Pancreas (tissue), 10 donors: ENCODE measurements at places on chromosomes 3 and 15. TPM values are rescaled to one million over a fixed set of nuclear protein-coding genes. Genes with fewer than 3 reads are reported as not detected.

The GHSR gene
- total RNA-seq = not detected

The TJP1 gene
- total RNA-seq = 38.1 TPM

The PLOD2 gene
- total RNA-seq = 22.7 TPM

The SEMA6D gene
- total RNA-seq = 13.3 TPM

The CPOX gene
- 5.5 TPM for total RNA-seq

DNA sequence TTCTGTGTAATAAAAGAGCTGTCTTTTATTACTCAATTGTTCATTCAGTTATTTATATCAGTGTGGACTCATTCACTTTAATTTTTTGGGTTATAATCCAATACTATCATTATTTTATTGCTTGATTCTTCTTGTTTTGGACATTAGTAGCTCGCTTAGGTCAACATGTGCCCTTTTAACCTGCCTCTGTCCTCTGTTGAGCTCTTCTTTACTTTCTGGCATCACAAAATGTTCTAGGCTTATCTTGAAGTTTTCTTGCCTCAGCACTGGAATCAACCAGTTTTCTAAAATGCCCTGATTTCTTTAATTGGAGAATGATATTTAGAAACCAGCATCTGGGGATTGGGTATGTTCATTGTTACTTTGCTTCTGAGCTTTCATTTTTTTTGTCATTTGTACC lies 82.2 kb downstream of the LEKR1 start:
- no peaks in the 10 kb centered on the region for H3K36me3 ChIP-seq
- H3K27me3 ChIP-seq = no peaks in the 10 kb centered on the region
- H3K4me3 ChIP-seq = no peak overlapping the region
- H3K27ac ChIP-seq = no peak overlapping the region

The ABHD6 gene
- total RNA-seq = 4.6 TPM

The CCR3 gene
- total RNA-seq = not detected

DNA sequence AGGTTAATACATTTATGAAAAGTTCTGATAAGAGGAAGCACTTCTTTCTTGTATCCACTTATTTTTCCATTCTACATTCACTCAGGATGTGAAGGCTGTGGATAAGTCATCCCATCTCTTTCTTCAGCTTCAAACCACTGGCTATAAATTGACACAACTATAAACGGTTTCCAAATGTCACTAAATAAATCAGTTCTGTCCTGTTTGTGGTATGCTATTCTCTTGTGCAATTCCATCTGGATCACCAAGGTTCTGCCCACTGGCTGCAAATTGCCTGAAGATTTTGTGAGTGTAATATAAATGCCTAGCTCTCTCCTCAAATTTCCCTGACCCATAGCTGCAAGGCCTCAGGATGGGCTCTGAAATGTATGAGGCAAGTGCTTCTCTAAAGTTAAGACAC lies 7.1 kb upstream of the LMOD3 start:
- DNase-seq = no peak
- H3K27ac ChIP-seq = no peak overlapping the region

GRCh38 chr3:58494107-58494506 lies 2.2 kb downstream of the KCTD6 start:
- no peak for DNase-seq
- H3K27ac ChIP-seq = no peak overlapping the region
- no peak overlapping the region for H3K4me3 ChIP-seq

The SYNM gene
- total RNA-seq = 3.4 TPM

The ALAS1 gene
- total RNA-seq = 21.7 TPM

The TM4SF18 gene
- total RNA-seq = 3.5 TPM

DNA sequence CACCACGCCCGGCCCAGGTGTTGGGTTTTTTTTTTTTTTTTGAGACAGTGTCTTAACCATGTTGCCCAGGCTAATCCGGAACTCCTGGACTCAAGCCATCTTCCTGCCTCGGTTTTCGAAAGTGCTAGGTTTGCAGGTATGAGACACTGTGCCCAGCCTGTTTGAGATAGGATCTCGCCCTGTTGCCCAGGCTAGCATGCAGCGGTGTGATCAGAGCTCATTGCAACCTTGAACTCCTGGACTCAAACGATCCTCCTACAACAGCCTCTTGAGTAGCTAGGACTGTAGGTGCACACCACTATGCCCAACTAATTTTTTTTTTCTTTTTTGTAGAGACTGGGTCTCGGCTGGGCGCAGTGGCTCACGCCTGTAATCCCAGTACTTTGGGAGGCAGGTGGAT lies 20.3 kb upstream of the ITPKA start:
- no peak overlapping the region for H3K4me3 ChIP-seq
- peaks cover 70% of the 10 kb centered on the region for H3K36me3 ChIP-seq
- no peak overlapping the region for H3K27ac ChIP-seq
- no peaks in the 10 kb centered on the region for H3K4me1 ChIP-seq
- no peak for DNase-seq
- H3K27me3 ChIP-seq = no peaks in the 10 kb centered on the region

- no peak for DNase-seq
- no peak overlapping the region for H3K4me3 ChIP-seq
Measured at GRCh38 chr3:179526989-179527391, 35.7 kb upstream of the ACTL6A start.

GRCh38 chr3:128348805-128349531 lies 117.7 kb downstream of the DNAJB8 start:
- H3K27me3 ChIP-seq = no peaks in the 10 kb centered on the region
- peaks cover 27% of the 10 kb centered on the region for H3K4me1 ChIP-seq
- peak overlapping the region; percentile 71 for H3K27ac ChIP-seq
- H3K4me3 ChIP-seq = no peak overlapping the region
- peak; percentile 36 for DNase-seq
- H3K36me3 ChIP-seq = no peaks in the 10 kb centered on the region

The PCSK6 gene
- total RNA-seq = 4.5 TPM

- H3K27me3 ChIP-seq = no peaks in the 10 kb centered on the region
- DNase-seq = no peak
- no peaks in the 10 kb centered on the region for H3K36me3 ChIP-seq
Measured at GRCh38 chr3:140207541-140207940, 272.6 kb downstream of the CLSTN2 start.

The ADAMTS7 gene
- 0.79 TPM for total RNA-seq

DNA sequence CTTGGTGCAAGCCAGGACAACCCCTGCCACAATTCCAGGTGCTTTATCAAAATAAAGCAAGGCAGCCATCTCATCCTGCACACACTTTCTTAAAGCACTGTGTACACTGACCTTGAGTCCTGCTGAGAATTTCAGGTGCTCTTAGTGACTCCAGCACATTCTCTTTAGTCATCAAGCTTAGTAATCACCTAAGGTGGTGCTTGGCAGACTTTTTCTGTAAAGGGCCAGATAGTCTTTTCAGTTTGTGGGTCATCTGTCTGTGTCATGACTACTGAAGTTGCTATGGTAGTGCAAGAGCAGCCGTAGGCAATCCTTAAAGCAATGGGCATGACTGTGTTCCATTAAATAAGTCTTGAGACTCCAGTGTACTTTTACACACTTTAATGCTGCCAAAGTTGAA lies 36.4 kb downstream of the RIOX2 start:
- DNase-seq = no peak
- H3K27me3 ChIP-seq = no peaks in the 10 kb centered on the region
- H3K27ac ChIP-seq = no peak overlapping the region
- no peaks in the 10 kb centered on the region for H3K36me3 ChIP-seq
- no peaks in the 10 kb centered on the region for H3K4me1 ChIP-seq

DNA sequence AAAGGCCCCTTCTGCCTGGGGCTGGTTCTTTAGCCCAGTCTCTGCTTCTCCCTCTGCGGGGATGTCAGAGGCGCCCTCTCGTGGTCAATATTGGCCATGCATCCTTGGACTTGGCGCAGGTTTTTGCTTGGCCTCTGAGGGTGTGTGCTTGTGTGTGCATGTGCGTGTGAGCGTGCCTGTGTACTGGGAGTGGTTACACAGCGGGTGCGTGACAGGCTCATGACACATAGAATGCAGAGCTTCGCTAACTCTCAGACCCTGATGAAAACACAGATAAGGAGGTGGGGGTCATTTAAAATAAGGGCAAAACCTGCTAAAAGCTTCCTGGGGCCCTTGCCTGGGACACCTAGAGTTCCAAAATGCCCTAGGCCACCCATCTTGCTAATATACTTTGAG lies 160.9 kb downstream of the SMAD6 start:
- no peaks in the 10 kb centered on the region for H3K4me1 ChIP-seq
- no peak overlapping the region for H3K27ac ChIP-seq
- no peak overlapping the region for H3K4me3 ChIP-seq
- no peaks in the 10 kb centered on the region for H3K27me3 ChIP-seq
- peak; percentile 88 for DNase-seq

GRCh38 chr15:93835344-93835743 lies 396.0 kb upstream of the MCTP2 start:
- DNase-seq = no peak
- no peaks in the 10 kb centered on the region for H3K4me1 ChIP-seq
- H3K4me3 ChIP-seq = no peak overlapping the region
- no peak overlapping the region for H3K27ac ChIP-seq
- no peaks in the 10 kb centered on the region for H3K36me3 ChIP-seq
